GM06990 (cell line): ENCODE measurements at places on chromosomes 2 and 18.
A peak's percentile ranks its signal among the peaks of the same experiment; 100 is the strongest.

GRCh38 chr2:230447036-230447435, 31.0 kb downstream of the SP100 start:
- DNase-seq: no peak

DNA sequence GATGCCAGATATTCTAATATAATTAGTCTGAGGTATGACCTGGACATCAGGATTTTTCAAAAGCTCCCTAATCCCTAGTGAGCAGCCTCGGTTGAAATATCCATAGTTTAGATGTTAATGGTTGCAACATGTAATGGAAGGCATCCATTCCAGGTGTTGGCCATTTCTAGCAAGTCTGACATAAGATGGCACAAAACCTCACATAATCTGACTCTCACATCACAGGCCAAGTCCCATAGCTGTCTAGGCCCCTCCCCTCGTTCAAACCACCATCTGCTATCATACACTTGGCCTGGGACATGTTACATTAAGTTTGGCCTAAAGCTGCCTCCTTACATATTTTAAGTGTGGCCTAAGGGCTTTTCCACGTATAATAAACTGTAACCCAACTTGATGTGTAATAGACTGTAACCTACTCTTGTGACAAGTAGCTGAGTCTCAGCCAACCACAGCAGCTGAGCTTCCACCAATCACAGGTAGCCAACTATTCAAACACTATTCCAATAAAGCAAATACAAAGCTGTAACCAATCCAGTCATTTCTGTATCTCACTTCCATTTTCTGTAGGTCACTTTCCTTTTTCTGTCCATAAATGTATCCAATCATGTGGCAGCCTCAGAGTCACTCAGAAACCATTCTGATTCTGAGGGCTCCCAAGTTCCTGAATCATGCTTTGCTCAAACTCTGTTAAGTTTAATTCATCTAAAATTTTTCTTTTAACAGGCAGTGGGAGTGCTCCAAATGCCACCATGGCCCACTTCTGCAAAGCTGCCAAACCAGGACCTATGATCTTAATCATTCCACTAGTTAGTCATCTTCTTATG, 59.4 kb downstream of the ADD2 start:
- DNase-seq: no peak

DNA sequence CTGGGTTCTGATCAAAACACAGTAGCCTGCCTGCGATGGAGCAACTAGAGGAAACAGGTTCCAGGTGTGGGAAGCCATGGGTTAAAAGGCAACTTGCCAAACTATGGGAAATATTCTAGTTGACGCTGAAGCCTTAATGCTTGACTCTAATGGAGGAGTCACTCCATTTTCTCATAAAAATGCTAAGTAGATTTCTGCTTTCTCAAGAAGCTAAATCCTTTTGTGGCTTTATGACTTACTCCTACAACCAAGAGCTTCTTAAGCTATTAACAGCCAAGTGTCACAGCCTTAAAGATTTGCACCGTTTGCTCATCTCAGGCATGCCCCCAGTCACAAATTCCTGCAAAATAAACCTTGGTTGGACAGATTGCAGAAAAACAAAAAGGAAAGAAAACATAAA, 25.2 kb downstream of the ANKRD44 start:
- no peak for DNase-seq

- peak; percentile 33 for DNase-seq
Observed at GRCh38 chr2:161418715-161419637, 2.9 kb downstream of the TBR1 start.

- no peak for DNase-seq
Observed at GRCh38 chr2:41934329-41934958, 113.4 kb upstream of the PKDCC start.

GRCh38 chr2:23588508-23589201, 203.7 kb downstream of the KLHL29 start:
- DNase-seq: no peak
